Thoracic aorta (tissue), 2 donors: ENCODE measurements at places on chromosomes 7 and 10.

GRCh38 chr7:98674461-98674860, 57.4 kb downstream of the NPTX2 start:
- DNase-seq: no peak

GRCh38 chr7:133609806-133610205, 356.9 kb downstream of the EXOC4 start:
- no peak for DNase-seq

GRCh38 chr10:119310806-119311205, 103.4 kb downstream of the GRK5 start:
- no peak for DNase-seq

GRCh38 chr7:84654273-84654672, 459.7 kb upstream of the SEMA3A start:
- DNase-seq: no peak

DNA sequence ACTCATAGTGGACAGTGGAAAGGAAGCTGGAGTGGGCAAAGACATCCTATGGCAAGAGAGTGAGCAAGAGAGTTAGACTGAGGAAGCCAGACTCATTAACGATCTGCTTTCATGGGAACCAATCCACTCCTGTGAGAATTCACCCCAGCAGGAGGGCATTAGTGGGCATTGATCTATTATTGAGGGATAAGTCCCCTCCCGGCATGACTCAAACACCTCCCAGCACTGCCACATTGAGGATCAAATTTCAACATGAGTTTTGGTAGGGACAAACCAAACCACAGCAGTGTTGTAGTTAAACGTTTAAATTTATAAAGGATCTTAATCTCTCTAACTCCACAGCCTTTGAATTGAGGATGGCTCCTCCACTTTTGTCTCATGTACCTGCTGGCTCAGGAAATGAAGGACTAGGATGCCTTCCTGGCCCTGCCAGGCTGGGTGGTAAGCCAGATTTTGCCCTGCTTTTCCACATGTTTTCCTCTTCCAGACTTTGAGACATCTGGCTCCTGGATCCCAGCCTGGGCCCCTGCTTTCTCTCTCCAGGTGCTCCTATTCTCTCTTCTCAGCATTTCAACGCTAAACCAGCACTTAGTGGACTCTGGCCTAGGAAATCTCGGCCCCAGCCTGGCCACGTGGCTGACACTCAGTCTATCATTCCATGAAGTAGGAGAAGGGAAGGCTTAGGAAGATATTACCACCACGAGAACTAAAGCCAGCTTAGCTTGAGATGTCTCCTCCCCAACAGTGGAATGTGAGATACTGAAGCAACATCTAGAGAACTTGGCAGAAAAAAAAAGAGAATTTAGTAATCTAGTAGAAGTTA, 96.5 kb upstream of the PIP4K2A start:
- no peak for DNase-seq
